ENCODE measurements at places on chromosomes 2 and 18.
A peak's percentile ranks its signal among the peaks of the same experiment; 100 is the strongest.

GRCh38 chr2:168962636-168963035 lies 61.5 kb downstream of the G6PC2 start:
- no peak for DNase-seq

DNA sequence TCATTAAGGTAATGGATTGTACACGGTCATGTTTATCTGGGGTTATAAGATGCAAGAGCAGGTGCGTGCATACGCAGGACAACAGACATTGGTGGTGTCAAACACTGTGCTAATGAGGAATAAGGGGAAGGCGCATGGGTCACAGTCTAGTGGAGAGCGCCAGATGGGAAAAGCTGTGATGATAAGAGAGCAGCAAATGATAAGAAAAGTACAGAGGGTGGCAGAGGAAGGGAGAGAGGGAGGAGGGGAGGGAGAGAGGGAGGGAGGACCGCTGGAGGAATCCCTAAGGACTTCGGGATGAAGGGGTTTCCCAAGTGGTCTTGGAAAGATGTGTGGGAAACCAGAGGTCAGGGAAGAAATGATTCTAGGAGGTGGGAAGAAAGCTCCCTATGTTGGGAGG lies 2.9 kb downstream of the TNFRSF11A start:
- no peak for DNase-seq

DNA sequence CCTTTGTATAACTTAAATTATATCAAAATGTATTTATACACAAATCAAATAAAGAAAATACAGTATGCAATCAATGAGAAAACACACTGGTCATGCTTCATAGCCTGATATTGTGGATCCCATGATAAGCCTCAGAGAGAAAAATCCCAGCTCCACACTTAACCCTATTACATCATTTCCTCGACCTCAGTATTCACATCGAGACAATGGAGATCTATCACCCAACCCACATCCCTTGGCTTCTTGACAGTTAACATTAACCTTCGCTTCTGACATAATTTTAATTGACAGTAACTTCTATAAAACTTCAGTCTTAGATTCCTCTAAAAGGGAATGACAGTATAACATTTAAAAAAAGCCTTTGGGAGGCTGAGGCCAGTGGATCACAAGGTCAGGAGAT lies 11.6 kb downstream of the TMX3 start:
- no peak for DNase-seq

GRCh38 chr2:20049637-20050036 lies 1.8 kb downstream of the LAPTM4A start:
- DNase-seq, result no peak

DNA sequence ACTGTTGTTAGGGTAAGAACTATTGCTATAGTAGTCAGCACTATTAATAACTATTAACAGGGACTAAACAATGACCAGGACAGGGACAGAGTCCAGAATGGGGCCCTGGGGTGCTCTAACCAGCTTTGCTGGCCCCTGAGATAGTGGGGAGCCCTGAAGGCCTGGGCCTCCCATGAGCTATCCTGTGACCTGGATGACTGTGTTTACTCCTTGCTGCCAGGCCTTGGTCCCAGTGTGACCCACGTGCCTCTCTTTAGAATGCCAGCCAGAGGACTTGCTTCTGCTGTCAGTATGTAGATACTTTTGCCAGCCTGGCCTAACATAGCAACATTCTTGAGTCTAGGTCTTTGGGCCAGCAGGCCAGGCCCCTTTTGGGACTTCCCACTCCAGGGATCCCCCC lies 11.4 kb downstream of the CDK5R2 start:
- no peak for DNase-seq

- no peak for DNase-seq
These were observed 954.6 kb downstream of the TSN start for GRCh38 chr2:122710049-122710448.

DNA sequence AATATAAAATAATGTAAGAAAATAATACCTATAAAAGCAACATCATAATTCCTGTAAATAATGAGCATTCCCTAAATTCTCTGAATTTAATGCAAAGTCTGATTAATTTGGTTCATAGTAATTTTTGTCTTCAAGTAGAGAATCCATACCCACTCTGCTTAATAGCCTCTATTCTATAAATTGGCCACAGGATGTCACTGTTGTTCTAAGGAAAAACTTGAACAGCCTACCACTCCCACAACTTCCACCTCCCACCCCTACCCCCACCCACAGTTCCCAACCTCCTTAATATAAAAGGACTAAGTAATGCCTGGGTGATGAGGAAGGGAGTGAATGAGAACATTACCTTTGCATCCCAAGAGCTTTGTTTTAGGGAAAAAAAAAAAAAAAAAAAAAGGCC lies 27.2 kb upstream of the BBS5 start:
- DNase-seq, result no peak

GRCh38 chr2:206482123-206482522 lies 38.8 kb downstream of the ADAM23 start:
- DNase-seq, result no peak

DNA sequence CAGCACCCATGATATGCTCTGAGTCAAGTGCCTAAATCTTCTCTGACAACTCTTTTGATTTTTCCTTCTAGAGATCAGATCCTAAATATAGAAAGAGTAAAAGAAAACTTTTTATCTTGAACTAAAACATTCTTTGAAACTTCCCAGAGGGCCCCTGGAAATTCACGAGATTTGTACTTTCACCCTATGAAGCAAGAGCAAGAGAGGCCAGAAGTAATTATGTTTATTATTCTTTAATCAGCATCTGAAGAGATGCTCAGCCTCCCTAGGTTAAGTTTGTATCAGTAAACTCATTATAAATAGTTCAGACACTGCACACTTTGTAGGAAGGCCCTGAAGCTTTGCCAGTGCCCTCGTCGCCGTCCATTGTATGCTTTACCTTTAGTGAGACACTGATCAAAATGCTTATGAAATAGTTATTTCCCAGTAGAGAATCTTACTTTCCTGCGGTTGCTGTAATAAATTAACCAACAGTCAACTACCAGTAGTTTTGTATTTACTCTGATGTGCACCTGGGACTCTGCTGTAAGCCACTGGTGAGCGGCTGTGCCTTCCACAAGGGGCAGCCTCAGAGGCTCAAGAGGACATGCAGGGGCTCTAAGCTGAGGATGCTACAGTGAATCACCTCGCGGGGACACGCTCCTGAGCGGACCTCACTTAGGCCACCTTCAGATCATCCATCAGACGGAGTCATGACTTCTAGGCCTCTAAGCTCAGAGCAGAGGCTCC lies 71.9 kb downstream of the BIN1 start:
- DNase-seq, result no peak

DNA sequence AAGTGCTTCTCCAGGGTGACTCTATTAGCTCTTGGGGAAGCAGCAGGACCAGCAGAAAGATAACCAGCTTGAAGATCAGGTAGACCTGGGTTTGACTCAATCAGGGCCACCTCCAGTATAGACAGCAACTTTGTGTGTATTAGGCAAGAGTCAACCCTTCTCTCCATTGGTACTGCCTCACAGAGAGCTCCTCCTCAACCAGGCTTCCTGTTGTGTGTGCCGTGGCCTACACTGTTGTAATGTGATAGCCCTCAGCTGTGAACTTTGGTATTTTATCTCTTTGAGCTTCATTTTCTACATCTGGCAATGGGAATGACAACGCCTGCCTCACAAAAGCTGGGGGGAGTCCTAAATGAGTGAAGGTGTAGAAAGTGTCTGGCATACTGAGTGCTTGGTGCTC lies 17.0 kb upstream of the MAP3K20 start:
- no peak for DNase-seq

GRCh38 chr2:176997074-176997791 lies 215.4 kb upstream of the HNRNPA3 start:
- DNase-seq, result no peak

- DNase-seq, result no peak
These were observed 529.2 kb upstream of the KLHL29 start for GRCh38 chr2:22855761-22856184.

DNA sequence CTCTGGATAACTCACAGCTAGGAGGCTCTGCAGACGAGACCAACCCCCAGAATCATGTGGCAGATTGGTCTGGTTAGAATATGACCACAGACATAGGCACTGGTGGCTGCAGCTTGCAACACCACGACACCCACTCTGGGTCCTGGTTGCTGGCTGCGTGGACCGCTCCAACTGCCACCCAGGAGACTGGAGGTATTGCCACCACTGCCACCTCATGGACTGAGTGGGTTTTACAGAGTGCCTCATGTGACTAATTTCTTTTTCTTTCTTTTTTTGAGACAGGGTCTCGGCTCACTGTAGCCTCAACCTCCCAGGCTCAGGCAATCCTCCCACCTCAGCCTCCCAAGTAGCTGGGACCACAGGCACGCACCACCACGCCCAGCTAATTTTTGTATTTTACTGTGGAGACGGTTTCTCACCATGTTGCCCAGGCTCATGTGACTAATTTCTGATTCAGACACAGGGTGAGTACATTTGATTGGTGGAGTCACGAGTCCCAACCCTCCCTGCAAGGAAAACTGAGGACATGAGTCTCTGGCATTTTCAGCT lies 29.9 kb upstream of the NT5DC4 start:
- DNase-seq, result peak; percentile 58

DNA sequence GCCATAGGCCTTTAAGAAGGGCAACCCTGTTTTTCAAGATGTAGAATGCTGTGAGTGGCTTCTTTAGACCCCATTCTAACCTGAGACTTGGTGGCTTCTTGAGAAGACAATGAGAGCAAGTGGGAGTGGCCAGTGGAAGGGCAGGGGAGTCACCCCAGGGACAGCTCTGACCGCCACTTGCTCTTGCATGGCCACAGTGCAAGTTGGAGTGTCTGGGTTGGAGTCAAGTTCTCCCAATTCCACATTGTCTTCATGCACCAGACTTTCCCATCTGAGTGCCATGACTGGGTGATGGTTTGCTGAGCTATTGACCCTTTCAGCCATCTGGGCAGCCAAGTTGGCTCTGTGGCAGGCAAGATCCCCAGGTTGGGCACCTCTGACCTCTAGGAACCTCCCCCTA lies 148.0 kb upstream of the SKOR2 start:
- no peak for DNase-seq

DNA sequence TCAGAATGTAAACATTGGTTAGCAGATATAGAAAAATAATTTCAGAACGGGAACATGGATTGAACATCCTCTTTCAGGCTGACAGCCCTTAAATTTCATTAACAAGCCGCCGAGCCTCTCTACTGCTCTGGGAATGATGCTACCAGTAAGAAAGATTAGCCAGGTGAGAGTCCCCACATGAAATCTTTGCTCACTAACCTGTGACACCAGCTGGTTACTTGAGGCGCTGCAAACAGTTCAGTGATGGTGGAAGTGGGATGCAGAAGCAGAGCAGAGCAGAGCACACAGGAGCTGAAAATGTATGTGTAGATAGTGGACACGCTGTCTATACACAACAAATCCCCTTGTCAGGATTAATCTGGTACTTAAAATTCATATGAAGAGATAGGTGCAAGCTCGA lies 721.1 kb downstream of the DPP10 start:
- DNase-seq, result no peak

DNA sequence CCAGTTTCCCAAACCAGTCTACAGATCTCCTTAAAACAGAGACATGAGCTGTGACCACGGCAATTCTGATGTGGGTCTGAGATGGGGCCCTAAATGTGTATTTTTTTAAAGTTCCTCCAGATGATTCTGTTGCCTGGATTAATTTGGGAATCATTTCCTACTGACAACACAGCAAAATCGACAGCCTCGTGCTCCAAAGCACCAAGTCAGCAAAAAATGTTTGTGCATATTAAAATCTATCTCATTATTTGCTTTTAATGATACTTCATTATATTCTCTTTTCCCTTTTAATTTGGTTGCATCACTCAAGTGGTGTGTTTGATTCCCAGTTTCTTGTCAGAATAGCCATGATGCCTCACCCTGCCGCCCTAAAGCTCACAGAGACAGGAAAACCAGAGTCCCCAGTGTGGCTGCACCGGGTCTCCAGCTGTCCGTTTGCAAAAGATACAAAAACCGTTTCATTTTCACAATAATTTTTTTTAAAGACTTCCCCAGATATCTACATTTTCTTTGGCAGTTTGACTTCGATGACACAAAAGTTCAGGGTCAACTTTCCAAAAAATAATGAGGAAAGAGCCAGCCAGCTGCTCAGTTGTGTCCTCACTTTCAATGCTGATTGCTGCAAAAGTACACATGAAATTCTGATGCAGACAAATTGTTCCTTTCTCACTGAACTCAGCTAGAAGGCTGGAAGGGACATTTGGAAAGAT lies 443.2 kb upstream of the ID2 start:
- no peak for DNase-seq

DNA sequence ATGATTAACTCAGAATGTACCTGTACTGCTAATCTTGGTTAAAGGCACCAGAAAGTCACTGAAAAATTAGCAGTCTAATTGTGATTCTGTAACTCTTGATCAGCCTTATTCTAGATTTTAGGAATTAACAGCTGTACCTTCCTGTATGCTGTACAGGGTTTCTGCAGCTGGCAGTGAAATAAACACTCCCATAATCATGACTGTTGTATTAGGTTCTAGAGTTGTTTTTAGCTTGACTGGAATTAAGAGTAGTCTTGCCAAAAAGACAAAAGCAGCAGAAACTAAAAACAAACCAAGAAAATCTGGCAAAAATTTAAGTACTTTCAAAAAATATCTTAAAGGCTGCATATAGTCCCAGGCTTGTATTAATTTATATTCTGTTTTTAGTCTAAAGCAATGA lies 103.5 kb downstream of the SOS1 start:
- DNase-seq, result no peak
